ENCODE measurements at places on chromosomes 11 and 22. TPM values are rescaled to one million over a fixed set of nuclear protein-coding genes. Genes with fewer than 3 reads are reported as not detected.

DNA sequence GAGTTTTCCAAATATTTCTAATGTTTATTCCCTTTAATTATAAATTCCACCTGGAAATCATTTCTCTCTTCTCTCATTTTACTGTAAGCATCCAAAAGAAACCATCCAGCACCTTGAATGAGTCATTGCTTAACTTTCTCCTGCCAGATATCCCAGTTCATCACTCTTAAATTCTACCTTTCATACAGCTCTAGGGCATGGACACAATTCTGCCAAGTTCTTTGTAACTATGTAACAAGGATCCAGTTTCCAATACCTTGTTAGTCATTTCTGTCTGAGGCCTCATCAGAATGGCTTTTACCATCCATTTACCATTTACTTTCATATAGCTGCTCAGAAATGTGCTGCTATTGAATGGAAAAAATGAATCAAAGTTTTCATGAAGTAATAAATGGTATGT lies 455.4 kb upstream of the TENM4 start:
- DNase-seq = no peak

- no peak for DNase-seq
These were observed 315 bp upstream of the TRPC6 start for GRCh38 chr11:101584129-101584515.

GRCh38 chr11:116507849-116508695 lies 264.7 kb downstream of the BUD13 start:
- no peak for DNase-seq

DNA sequence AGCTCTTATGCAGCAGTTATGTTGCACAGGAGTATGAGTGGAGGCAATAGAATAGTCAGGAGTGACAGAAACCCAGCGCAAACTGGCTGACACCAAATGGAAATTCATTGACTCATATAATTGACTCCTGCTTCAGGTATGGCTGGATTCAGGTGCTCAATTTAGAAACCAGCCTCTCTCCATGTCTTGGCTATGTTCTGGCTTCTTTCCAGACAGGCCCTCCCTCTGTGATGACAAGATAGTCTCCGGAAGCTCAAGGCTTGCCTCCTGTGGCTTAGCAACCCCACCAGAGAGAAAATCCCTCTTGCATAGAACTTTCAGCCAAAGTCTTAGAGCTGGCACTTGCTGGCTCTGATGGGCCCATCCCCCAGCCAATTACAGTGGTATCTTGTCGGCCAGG lies 28.1 kb upstream of the MN1 start:
- no peak for DNase-seq

GRCh38 chr11:69928975-69929374 lies 109.8 kb upstream of the FGF3 start:
- no peak for DNase-seq

DNA sequence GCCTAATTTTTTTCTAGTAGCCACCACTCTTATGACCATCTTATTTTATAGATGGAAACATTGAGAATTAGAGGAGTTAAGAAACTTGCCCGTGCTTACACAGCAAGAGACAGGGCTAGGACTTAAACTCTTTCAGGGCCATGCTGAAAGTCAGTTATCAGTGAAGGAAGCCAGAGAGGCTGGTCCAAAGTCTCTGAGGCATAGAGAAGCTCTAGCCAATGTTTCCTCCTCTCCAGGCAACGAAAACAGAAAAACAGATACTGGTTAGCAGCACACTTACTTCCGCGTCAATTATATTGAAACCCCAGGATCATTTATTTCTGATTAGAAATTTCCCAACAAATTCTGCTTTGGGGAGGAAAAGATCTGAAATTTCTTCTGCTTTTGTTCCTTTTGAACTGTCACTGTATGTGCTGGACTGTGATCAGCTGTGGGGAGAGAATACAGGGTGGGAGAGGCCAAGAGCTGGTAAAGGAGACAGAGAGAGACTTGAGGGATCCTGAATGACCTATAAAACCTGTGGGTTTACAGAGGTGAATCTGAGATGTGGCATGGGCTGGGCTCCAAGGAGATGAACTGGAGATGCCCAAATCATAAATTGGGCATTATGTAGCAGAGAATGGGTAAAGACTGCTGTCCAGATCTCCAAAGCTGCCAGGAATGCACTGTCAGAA lies 37.5 kb upstream of the CAPRIN1 start:
- DNase-seq = no peak

DNA sequence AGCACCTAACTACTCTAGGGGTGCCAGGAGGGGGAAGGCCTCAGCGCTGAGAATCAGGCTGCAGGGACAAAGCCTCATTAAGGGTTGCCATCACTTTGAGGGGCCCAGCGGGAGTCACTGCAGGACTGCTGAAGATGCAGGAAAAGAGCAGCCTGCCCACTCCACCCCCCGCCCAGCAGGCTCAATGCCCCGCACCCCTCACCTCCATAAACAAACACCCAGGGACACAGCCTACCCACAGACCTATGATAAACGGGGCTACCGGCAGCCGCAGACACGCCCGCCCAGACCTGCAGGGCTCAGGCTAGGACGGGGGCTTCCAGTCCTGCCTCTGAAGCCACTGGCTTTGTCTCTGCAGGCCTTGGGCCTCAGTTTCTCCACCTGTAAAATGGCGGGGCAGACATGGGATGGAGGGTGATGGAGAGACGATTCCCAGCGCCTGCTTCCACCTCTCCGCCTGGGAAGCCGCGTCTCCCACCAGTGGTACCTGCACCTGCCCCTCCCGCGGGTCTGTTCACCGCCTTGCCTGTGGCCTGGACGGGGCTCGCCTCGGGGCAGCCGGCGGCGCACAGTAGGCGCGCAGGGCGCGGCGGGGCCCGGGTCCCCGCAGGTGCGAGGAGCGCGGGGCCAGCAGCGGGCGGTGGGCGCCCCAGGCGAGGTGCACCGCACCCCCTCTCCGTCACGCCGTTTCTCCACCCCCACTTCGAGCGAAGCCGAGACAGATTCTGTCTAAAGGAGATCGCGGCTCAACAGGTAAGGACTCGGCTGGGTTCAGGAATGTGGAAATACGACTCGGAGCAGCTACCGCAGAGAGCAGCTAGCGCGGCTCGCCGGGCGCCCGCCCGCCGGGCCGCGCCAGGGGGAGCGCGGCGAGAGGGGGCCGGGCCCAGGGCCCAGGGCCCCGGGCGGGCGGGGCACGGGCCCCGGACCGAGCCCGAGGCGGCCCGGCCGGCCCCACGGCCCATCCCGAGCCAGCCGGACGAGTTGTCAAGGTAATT lies 1.5 kb downstream of the WNT7B start:
- peak; percentile 60 for DNase-seq

Gene PDGFB
- 0.65 TPM for total RNA-seq

Gene ANGPTL5
- not detected for total RNA-seq

All from neural progenitor cell (in vitro differentiated cells).